ENCODE measurements at places on chromosomes 1 and 21.

DNA sequence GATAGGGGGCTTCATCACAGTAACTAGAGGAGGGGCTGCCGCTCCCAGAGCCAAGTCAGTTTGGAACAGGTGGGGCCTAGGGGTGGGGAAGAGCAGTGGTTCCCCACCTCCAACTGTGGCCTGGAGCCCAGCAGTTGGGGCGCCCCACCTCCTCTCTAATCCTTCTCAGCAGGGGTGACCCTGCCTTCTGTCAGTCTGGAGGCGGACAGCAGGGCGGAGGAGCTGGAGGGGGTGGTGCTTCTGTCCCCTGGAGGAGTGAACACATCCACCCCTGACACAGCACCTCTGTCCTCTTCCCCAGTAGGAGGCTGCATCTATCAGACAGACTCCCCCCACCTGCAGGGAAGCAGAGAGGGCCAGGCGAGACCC lies 73.8 kb downstream of the MRPL37 start:
- DNase-seq, result no peak

DNA sequence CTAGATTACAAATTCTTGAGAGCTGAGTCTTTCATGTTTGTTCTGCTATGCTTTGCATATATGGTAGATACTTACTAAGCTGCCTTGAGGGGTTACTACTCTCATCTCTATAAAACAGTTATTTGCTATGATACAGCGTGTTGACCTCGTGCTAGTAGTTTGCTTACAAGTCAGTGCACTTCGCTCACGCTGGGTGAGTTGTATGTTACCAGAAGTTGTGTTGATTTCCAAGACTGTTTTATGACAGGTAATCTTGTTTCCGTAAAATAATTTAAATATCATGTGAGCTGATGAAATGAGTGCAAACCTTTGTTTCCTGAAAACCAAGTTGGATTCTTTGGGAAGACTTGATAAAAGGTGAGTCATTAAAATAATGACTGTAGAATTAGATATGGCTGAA lies 7.3 kb downstream of the MRPS6 start:
- DNase-seq, result no peak

DNA sequence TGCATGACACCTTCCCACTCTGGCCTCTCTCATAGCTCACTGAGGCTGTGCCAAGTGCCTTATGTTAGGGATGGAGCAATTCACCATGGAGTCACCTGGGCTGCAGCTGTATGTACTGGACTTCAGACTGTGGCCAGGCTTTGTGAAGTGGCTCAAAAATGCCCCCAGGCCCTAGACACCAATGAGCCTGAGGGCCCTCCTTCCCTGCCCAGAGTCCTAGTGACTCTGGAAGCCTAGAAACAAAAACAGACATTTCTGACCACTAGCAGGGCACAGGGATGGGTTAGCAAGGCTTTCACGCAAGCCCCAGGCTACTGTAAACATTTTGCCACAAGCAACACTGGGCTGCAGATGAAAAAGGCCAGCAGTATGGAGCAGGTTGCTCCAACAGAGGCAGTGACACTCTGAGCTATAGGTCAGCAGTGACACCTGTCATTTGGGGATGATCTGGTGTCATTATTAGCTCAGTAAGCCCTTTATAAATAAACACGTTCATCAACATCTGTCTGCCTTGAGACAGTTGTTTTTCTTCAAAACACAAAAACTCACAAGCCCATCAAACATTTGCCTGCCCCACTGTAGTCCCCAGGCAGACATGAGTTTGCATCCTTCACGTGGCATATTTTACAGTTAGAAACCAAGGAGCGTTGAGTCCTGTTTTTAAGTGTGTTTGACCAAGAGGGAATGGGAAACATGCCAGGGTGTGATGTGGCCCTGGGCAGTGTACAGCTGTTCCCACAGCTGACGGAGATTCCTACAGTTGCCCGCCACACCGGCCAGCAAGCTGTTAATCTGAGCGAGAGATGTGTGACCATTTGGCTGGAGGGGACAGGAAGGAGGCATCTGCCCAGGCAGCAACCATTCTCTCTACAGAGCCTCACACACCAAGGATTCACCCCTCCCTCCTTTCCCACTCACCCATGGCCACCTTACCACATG lies 66.8 kb downstream of the KCNN3 start:
- DNase-seq, result no peak

GRCh38 chr1:186026946-186027345 lies 292.8 kb downstream of the HMCN1 start:
- DNase-seq, result no peak

DNA sequence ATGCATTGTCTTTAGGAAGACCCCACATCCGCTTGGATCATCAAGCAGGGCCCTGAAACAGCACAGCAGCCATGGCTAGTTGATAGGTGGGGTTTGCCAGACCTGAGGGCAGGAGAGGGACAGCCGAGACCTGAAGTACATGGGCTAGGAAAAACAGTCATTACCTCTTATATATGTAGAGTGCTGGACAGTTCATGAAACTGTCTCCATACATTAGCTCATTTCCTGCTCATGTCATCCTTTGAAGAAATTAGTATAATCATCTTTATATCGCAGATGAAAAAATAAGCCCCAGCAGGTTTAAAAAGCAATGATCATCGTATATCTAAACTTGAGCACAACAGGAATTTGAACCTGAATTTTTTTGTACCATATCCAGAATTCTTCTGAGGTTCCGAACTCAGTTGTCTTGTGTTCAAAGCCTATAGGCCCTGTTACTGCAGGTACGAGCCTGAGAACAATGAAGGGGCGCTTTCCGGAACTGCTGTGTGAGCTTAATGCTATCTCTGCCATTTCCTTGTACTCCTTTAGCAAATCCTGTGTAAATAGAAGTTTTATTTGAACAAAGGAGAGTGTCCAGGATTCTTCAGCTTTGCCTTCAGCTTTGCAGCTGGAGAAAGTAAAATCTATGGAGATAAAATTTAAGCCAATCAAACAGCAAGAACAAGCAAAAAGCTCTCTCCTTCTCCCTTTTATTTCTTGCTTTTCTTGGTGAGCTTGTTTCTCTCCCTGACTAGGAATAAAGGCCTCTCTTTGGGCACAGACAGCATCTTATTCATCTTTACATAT lies 32.4 kb upstream of the DUSP10 start:
- no peak for DNase-seq

- DNase-seq, result no peak
Measured at GRCh38 chr1:11918799-11919519, 7.3 kb downstream of the KIAA2013 start.

DNA sequence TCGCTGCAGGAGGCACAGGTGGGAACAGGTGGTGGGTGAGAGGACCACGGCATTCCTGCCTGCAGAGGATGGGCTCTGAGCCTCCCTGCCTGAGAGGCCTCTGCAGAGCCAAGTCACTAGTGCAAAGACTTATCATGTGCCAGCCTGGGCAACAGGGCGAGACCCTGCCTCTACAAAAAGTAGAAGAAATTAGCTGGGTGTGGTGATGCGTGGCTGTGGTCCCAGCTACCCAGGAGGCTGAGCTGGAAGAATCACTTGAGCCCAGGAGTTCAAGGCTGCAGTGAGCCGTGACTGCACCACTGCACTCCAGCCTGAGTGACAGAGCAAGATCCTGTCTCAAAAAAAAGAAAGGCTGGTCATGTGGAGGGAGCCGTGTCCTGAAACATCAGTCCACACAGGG lies 46.4 kb downstream of the PKNOX1 start:
- no peak for DNase-seq

DNA sequence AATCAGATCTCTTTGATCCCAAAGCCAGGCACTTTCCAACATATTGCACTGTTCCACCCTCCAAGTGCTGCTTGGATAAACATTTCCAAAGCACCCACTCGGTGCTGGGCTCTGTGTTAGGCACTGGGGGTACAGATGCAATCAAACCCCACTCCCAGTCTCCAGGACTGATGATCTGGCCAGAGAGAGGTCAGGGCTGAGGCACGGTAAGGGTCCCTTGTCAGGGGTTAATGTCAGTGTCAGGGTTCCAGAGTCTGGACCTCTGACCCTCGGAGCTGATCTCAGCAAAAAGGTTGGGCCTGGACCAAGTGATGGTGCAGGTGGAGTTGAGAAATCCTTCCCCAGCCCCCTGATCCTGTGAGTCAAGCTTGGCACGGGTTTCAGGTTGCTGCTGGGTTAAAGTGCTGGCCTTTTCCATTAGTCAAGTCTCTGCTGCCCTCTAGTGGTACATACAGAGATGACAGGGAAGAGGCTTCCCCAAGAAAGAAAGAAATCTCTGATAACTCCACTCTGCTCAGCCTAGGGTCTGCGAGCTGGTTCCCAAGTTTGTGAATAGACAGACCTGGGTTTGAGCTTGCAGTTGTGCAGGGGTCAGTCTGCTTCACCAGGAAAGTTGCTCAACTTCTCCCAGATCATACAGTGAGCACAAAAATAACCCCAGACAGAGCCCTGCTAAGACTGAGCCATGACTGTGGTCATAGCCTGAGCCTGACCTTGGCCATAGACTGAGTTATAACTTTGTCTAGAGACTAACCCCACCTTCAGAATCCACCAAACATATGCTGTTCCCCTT lies 74.6 kb downstream of the DMRTA2 start:
- peak; percentile 23 for DNase-seq

DNA sequence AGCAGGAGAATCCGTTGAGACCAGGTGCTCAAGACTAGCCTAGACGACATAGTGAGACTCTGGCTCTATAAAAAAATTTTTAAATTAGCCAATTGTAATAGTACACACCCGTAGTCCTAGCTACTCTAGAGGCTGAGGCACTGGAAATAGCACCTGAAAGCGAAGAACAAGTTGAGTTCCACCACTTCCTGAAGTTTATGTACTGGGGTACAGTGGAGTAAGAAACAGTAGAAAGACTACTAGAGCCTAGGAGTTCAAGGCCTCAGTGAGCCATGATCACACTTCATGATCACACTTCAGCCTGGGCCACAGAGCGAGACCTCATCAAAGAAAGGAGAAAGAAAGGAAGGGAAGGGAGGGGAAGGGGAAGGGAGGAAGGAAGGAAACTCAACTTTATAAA lies 19.8 kb downstream of the RSBN1 start:
- no peak for DNase-seq

DNA sequence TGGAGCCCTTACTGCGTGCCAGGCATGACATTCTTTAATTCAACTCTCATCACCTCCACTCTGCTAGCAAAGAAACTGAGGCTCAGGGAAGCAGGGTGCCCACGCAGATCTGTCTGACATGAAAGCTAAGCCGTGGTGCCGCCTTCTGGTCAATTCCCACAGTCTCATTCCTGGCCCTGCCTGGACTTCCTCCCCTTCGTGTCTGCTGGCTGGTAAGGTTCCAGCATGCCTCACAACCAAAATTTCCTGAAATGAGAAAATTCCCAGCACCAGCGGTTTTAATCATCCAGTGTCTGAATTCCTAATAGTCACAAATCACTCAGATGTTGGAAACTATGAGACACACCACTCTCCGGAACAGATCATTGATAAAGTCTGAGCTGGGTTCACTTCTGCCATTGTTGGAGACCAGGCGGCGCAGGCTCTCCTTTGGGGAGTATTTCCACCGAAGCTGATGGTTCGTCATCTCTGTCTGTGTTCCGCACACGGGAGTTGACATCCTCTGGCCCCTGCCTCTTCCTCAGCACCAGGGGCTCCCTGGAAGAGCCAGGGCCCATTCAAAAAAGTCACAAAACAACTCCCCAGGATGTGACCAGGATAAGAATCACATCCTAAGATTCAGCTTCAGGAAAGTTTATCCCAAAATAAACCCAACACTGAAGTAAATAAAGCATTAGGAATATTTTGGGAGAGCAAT lies 167.7 kb downstream of the PLPP3 start:
- no peak for DNase-seq

- no peak for DNase-seq
Measured at GRCh38 chr1:164622068-164622845, 63.3 kb downstream of the PBX1 start.

DNA sequence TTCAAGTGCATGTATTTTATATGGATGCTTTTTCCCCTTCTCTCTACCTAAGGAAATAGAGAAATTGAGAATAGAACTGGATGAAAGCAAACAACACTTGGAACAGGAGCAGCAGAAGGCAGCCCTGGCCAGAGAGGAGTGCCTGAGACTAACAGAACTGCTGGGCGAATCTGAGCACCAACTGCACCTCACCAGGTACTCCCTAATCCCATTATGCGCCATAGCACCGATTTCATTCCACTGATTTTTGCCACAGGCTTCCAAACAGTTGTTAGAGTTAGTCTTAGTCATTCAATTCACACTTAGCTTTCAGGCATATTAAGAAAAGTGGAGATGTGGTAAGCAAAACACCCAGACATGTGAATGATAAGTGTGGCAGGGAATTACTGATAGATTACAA lies 122.8 kb downstream of the SDCCAG8 start:
- no peak for DNase-seq

DNA sequence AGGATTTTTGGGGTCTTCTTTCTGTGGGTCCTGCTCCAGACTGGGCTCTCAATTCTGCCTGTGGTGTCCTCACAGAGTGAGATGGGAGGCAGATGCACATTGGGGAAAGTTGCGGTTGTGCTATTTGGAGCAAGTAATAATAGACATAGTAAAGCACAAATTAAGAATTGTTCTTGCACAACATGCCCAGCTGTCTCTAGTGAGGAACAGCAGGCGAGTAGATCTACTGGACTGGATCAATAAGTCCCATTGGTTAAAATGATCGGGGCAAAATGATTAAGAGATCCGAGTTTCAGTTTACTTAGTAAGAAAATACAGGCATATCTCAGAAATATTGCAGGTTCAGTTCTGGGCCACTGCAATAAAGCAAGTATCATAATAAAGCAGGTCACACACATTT lies 448.3 kb upstream of the PROX1 start:
- DNase-seq, result no peak

GRCh38 chr1:157734321-157734720 lies 33.8 kb upstream of the FCRL3 start:
- DNase-seq, result no peak

DNA sequence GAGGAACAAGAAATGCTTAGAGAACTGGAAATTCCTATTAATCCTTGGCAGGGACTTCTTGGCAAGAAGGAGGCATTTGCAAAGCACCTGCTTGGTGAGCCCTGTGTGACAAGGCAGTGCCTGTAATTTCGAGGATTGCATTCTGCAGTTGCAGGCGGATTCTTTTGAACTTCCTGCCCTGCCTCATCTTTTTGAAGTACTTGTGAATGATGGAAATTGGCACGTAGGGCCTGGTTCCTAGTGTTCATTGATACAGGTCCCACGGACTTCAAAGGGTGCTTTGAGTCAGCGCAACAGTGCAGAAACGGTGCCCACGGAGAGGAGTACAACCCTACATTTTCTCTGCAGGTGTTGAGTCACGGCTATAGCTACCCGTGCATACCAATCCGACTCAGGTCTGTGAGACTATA lies 6.4 kb downstream of the HUNK start:
- DNase-seq, result no peak

DNA sequence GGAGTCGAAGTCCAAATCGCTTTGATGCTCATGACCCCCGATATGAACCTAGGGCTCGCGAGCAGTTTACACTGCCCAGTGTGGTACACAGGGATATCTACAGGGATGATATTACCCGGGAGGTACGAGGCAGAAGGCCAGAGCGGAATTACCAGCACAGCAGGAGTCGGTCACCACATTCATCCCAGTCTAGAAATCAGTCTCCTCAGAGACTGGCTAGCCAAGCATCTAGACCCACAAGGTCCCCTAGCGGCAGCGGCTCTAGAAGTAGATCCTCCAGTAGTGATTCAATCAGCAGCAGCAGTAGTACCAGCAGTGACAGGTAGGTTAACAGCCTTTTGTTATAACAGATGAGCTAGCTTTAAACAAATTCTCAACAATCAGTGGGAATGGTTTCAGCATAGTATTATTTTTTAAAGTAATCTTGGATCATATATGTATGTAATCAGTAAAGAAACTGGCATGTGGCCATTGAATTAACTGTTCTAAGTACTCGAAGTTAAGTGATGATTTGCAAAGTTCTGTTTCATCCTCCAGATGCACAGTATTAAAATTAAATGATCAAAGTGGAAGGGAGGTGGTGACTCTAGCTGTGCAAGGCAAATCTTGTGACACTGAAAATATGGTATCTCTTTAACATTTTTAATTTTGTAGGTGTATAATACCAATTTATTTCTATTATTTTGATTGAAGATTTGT lies 29.0 kb downstream of the SPEN start:
- DNase-seq, result no peak
